Activated CD8-positive, alpha-beta T cell treated with anti-CD3 and anti-CD28 coated beads for 36 hours (primary cell): ENCODE measurements at places on chromosomes 3 and 15. TPM values are rescaled to one million over a fixed set of nuclear protein-coding genes. Genes with fewer than 3 reads are reported as not detected.

Gene GOLGA6A
- not detected for total RNA-seq

Gene RCCD1
- total RNA-seq: 30.0 TPM

Gene COMMD2
- total RNA-seq: 31.0 TPM

Gene PARP15
- 14.0 TPM for total RNA-seq

Gene SPINT1
- 6.3 TPM for total RNA-seq
